ENCODE measurements at places on chromosomes 3 and 15.

DNA sequence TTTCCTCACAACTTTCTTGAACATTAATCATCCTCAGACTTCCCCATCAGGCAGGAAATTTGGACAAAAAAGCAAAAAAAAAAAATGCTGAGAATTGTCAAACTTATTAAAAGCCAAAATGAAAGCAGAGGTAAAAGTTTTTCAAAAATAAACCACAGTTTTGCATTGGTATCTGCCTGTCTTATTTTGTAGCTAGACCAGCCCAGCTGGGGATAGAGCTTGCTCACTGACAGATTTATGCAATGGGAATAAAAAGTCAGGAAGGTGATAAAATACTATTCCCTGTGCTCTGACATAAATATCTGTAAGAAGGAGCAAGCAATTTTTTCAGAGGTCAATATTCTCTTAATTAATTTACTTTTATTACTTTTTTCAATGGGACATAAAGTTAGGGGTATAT, 1006.7 kb upstream of the ALCAM start:
- DNase-seq: no peak

- DNase-seq: no peak
Observed at GRCh38 chr3:174253196-174253823, 605.8 kb upstream of the NAALADL2 start.

DNA sequence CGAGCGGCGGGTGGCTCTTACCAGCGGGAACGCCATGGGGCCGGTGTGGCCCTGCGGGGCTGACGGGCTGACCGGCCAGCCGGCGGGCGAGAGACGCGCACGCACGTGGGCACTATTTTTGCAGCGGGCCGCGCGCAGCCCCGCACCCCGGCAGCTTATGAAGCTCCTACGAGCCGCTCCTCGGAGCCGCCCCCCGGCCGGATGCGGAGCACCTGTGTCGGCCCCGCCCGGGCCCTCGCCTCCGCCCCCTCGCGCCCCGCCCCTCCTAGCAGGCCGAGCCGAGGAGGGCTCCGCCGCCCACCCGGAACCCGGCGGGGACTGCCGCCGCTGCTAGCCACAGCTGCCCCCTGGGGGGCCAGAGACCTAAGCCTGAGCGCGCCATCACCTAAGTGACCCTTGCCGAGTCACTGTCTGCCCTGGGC, 683 bp upstream of the CPEB1 start:
- DNase-seq: peak; percentile 12

- no peak for DNase-seq
Observed at GRCh38 chr15:77666296-77666660, 33.6 kb upstream of the LINGO1 start.

DNA sequence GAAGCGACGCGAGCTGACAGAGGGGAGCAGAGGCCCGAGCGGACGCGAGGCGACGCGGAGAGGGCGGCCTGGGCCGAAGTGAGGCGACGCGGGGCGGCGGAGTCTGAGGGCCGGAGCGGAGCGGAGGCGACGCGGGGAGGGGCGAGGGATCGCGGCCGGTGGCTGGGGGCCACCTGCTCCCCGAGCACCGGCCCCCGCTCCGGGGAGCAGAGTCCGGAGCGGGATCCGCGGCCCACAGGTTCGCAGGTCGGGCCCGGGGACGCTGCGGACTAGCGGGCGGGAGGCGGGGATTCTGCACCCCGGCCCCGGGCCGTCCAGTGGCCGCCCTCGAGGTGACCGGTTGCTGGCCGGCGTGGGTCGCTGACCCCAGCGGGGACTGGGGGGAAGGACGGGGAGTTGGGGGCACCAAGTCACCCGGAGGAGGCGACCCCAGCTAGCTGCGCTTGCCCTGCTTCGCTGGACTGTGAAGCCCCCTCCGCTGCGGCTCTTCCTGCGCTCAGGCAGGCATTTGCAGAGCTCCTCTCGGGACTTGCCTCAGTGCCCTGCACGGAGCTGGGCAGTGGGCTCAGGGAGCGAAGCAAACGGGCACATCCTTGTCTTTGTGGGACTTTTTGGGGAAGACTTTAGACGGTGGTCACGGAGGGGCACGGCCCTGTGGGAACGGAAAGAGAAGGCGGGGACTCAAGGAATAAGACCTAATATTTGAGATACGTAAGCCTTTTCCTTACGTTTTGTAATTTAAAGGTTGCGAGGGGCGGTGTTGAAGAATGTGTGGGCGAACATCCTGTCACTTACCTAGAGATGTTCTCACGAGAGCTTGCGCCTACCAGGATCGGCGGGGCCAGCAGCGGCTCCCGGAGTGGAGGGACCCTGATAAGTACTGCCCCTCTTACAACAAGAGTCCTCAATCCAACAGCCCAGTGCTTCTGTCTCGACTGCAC, 566 bp downstream of the HMCES start:
- DNase-seq: peak; percentile 32

- DNase-seq: peak; percentile 33
Observed at GRCh38 chr3:107938143-107938542, 152.7 kb downstream of the CD47 start.

All from CD4-positive, alpha-beta T cell treated with Interferon alpha-2 for 1 hour (primary cell).